ENCODE measurements at places on chromosomes 2 and 18. TPM values are rescaled to one million over a fixed set of nuclear protein-coding genes. Genes with fewer than 3 reads are reported as not detected.
A peak's percentile ranks its signal among the peaks of the same experiment; 100 is the strongest.

- peak; percentile 36 for ATAC-seq
These were observed 76.2 kb upstream of the UPP2 start for GRCh38 chr2:158025255-158025996.

DNA sequence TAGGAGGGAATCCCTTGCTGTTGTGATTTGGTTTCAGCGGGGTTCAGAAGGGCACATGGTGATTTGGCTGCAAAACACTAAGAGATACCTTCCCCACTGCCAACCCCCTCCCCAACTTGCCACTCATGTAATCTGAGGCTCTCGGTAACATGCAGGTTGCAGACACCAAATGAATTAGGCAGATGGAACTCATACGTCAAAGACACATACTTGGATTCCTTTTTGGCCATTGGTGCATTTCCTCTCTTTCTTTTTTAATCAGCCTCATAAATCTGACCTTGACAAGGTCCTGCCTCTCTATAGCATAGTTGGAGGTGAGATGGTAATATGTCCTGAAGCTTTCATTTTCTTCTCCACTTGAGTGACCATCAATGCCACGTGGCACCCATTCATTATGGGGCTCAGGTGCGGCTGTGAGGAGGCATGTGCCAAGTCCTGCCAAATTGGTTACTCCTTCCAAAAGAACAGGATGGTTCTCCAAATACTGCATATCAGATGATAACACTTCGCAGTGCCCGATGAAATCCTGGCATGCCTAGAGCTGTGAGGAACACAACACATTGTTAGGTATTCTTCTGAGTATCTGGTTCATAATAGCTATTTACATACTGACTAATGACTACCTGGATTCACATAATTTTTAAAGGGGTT, 8.3 kb upstream of the TMEM178A start:
- ATAC-seq: no peak

GRCh38 chr2:61178603-61179545, 16.9 kb downstream of the C2orf74 start:
- ATAC-seq: no peak

DNA sequence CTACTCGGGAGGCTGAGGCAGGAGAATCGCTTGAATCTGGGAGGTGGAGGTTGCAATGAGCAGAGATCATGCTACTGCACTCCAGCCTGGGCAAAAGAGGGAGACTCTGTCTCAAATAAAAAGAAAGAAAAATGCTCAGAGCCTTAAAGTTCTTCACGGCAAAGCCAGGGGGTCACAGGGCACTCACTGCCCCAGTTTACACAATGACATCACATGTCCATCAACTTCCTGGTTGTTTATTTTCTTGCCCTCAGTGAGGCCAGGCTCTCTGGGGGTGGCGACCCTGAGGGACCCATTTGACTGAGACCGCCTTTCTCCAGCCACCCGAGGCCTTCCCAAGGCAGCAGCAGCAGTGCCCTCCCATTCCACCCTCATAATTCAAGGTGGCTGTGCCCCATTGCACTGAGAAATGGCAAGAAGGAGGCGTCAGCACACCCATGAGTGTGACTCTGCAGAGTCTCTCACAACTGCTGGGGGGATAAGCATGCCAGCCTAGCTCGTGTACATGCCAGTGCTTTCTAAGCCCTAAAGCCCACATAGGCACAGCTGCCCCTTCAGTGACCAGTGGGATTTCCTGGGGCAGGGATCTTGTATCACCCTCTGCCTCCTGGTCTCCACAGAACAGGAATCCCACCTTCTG, 50.0 kb downstream of the SFXN5 start:
- ATAC-seq: no peak

- ATAC-seq: no peak
These were observed 72.7 kb upstream of the CCDC68 start for GRCh38 chr18:55031979-55032378.

GRCh38 chr2:29082804-29083495, 8.6 kb upstream of the PCARE start:
- ATAC-seq: no peak

The TACR1 gene
- total RNA-seq: 0.64 TPM

The TUBA3D gene
- total RNA-seq: not detected

The IL1B gene
- total RNA-seq: 4.1 TPM

The FAM161A gene
- total RNA-seq: 1.3 TPM

All from esophagus mucosa (tissue), 1 donor.